ENCODE measurements at places on chromosomes 13 and 19.

GRCh38 chr19:51020988-51021651, 1.6 kb upstream of the KLK10 start:
- DNase-seq = no peak

- DNase-seq = no peak
These were observed 22.8 kb downstream of the ELAVL1 start for GRCh38 chr19:7982651-7983099.

GRCh38 chr13:92297971-92298942, 899.8 kb downstream of the GPC5 start:
- no peak for DNase-seq

GRCh38 chr13:43994999-43995859, 115.5 kb downstream of the LACC1 start:
- DNase-seq = no peak
